ENCODE measurements at places on chromosomes 7 and 10.

GRCh38 chr10:1022413-1022812 is 3.2 kb downstream of the IDI2 start:
- no peak for DNase-seq

GRCh38 chr10:102159051-102159597 is 6.9 kb downstream of the NOLC1 start:
- DNase-seq = no peak

- no peak for DNase-seq
These were observed 3.3 kb downstream of the GDF2 start for GRCh38 chr10:47325303-47326291.

DNA sequence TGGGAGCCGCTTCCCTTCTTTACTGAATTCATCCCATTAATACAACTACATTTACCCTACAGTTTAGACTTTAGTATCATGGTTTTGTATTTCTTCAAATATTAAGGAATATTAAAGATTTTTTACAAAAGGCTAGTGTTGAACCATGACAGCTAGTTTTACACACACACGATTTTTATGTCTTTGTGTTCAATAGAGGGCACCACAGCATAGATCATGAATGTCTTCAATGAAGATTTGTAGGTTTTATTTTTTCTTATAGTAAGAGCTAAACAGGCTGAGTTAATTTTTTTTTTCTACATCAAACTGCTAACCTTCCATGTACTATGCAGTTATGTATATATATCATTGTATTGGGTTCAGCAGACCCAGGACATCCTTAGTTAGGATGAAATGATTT is 76.9 kb downstream of the SNX10 start:
- no peak for DNase-seq

- no peak for DNase-seq
These were observed 20.0 kb upstream of the SMO start for GRCh38 chr7:129168231-129169021.

DNA sequence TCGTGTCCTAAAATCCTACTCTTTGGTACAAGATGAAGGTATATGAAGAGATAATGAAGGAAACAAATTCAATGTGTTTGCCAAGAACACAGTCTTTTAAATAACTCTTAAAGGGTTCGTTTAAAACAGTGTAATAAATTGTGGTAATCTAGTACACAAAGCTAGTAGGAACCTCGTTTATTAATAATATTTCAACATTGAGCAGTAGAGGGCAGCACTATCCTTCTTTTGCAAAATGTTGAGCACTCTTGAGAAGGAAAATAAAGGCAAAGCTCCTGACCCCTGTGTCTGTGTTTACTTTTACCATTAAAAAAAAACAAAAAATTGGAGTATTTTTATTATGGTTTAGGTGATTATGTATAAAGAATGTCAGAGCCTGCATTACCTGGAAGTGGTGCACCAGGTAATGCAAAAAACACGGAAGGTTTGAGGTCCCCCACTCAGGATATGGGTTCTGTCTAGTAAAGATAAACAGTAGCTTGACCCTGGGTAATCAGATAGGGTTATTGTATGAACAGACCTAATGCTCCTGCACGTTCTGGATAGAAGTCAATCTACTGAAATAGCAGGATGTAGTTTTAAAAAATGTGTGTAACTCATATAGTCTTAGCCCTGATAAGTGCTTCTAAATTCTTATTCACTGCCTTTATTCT is 5.7 kb upstream of the GOT1 start:
- DNase-seq = no peak

GRCh38 chr10:29699621-29700020 is 64.8 kb upstream of the SVIL start:
- no peak for DNase-seq

DNA sequence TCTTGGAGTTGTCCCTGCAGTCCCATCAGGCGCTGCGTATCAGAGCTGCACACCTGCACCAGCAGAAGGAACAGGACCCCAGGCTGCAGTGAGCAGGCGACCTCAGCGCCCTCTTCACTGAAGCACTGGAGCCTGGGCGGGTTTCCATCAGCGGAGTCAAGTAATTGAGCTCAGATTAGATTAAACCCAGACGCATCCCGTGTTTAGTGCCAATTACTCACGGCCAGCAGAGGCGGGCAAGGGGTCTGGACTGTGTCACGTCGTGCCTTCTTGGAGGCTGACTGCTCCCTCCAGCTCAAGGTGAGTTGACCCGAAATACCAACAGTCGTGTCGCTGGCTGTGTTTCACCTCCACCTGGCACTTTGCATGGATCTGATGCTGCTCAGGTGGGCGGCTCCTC is 123.6 kb downstream of the CXCL12 start:
- no peak for DNase-seq

DNA sequence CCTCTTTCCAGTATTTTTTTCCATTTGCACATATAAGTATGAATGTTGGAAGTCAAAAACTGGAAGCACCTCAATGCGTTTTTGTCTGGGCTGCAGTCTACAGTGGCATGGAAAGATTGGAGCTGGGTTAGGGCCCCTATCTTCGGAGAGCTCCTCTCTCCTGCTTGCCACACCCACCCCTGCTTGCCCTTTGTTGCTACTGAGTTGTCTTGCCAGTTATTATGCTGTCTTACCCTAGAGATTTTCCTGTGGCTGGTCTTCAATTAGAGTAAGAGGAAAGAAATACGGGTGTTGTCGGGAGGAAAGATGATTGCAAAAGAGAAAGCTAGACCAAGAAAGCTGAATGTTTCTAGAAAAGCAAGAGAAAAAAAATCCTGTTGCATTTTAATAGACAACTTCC is 228.9 kb upstream of the CELF2 start:
- no peak for DNase-seq

DNA sequence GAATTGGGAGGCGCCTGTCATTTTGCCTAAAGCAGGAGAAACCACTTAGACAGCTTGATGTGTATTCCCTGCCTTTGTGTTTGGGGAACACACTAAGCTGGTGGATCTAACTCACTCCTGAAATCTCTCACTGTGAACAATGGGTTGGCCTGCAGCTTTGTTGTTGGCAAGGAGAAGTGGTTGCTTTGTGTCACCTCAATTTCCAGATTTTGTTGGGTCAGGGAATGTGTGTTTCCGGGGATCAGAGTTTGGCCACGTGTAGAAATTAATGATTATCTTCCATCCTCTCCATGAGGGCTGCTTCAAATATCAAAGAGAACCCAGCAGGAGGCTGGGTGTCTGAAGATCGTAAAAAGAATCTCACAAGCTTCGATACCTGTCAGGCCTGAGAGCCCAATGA is 27.8 kb downstream of the A1CF start:
- no peak for DNase-seq

GRCh38 chr7:17807242-17807641 is 133.1 kb downstream of the SNX13 start:
- DNase-seq = no peak

GRCh38 chr7:124723012-124723411 is 42.6 kb downstream of the GPR37 start:
- no peak for DNase-seq

GRCh38 chr10:68233046-68233445 is 1.1 kb upstream of the ATOH7 start:
- no peak for DNase-seq

DNA sequence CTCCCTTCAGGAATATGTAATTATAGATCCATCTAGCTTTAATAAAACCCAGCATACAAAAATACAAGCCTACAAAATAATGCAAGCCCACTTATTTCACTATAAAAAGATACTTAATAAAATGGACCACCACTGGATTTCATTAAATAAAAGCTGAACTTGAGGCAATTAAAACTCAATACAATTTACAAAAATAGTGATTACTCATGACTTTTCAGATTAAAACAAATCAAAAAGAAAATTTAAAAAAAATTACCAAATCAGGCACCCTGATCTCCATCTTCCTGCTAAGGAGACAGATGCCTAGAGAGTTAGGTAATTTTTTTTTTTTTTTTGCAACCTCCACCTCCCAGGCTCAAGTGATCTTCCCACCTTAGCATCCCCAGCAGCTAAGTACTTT is 41.8 kb downstream of the PRTFDC1 start:
- DNase-seq = no peak

GRCh38 chr7:43572516-43573049 is 10.3 kb upstream of the STK17A start:
- DNase-seq = peak; percentile 54

DNA sequence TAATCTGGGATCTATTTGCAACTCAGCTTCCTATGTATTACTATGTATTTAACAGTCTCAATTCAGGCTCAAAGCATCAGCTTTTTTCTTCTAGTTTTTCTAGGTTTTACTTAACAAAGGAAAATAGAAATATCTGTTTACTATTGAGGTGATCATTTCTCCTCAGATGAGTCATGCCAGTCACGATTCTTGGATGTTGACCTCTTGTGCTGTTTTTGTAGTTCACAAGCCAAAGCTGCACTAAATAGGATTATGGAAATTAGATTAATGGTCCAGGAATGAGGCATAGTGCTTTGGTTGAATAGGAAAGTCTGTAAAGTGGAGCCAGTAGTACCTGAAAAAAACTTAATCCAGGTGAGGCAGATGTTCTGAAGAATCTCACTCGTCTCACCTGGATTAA is 198.3 kb upstream of the KAT6B start:
- DNase-seq = no peak

GRCh38 chr10:17062009-17062408 is 67.6 kb downstream of the CUBN start:
- no peak for DNase-seq

DNA sequence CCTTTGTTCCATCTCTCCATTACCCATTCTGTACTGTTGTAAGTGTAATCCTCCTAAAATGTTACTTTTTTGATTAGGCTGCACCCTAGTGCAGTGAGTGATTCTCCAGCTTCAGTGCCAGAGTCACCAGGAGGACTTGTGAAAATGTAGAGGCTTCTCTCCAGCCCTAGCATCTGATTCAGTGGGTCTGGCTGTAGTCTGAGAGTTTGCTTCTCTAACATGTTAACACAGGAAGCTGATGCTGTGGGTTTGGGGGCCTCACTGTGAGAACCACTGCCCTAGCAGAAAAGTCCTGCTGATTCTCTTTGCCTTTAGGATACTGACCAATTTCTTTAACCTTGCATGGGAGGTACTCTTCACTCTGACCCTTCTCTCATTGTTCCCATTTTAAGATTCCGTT is 24.4 kb downstream of the CSGALNACT2 start:
- DNase-seq = no peak

DNA sequence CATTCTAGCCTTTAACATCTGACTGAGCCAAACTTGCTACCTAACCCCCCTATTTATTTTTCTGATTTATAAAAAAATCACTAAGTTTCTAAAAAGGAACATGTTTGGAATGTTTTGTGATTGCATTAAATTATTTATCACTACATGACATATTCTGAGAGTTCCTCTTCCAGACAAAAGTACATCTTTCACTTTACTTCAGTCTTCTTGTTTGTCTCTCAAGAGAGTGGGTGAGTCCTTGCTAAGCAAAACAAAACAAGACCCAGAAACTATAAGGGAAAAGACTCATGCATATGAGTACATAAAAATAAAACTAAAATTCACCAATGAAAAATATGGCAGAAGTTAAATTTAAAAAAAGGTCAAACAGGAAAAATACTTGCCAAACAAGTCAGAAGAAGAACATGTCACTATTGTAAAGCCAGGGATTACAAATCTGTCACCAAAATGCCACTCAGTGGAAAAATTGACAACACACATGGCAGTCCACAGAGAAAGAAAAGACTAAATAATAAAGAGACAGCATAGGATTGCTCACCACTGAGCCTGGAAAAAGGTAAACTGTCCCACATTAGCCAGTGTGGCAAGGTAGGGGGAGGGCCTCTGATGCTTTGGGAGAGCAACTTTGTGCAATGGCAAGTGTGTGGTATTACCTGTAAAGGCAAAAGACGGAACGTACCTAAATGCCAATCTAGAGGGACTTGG is 166.7 kb upstream of the ZNF32 start:
- DNase-seq = no peak

DNA sequence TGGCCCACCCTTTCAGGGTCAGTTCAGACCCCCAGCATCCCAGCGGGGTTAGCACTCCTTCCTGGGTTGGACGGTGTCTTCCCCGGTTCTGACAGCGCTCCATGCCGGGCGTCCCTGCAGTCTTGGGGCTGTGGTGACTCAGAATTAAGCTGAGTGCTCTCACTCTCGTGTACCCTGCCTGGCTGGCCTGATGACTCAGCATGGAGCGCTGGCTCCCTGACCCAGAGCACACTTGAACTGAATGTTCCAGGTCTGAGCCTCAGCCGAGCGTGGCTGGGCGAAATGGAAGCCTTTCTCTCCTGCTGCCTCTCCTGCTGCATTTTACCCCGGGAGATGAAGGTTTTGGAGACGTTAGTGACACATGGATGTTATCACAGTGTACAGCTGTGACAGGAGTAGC is 7.1 kb downstream of the BAG3 start:
- no peak for DNase-seq

DNA sequence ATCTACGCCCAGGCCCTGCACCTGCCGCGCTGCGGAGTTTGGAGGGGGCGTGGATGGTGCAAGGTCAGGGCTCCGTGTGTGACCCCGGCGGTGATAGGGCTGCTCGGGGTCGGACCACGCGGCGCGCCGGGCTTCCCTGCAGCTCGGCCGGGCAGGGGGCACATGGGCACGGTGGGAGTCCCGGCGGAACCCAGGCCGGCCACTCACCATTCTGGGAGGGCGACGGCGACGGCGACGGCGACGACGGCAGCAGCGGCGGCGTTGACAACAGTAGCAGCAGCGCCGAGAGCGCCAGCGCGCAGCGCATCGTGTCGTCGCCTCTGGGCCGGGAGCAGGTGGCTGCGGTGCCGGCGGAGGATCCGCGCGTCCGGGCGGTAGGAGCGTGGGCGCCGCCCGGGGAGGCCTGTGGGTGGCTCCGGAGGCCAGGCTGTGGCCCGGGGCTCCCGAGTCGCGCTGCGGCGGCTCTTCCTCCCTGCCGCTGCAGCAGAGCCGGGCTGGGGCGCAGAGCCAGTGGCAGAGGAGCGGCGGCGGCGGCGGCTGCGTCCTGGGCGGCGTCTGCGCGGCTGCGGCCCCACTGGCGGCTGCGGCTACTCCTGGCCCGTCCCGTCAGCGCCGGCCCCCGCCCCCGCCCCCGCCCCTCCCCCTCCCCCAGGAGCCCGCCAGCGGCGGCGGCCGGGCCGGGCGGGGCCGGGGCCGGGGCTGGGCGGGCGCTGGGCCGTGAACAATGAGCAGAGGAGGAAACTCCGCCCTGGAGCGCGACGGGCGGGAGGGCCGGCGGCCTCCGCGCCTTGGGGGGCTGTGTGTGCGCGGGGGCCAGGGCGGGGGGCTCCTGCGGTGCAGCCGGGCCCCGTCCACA is at the start of gene PODXL:
TSS of gene PODXL (minus strand) at position 576 of the 856 bp plus-strand sequence. CDS start at position 307, 269 bp downstream.
- DNase-seq = peak; percentile 59

- no peak for DNase-seq
These were observed 5.9 kb upstream of the ADAP1 start for GRCh38 chr7:960269-960871.

DNA sequence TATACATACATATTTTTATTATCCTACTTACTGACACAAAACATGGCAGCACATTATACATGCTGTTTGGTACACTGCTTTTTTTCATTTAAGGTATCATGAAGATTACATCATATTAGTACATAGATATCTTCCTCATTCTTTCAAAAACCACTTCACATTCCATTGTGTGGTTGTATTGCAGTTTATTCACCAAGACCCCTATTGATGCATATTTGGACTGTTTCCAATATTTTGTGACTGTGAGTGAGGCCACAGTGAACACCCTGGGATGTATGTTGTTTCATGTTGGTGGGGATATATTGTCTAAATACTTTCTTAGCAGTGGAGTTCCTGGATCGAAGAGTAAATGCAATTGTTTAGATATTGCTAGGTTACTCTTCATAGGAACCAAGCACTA is 39.0 kb downstream of the TFAM start:
- DNase-seq = no peak
